Suprapubic skin (tissue), 4 donors: ENCODE measurements at places on chromosomes 16 and 17. TPM values are rescaled to one million over a fixed set of nuclear protein-coding genes. Genes with fewer than 3 reads are reported as not detected.

KRTAP1-5 gene
- total RNA-seq, result 1.6 TPM

HBA2 gene
- total RNA-seq, result 13.0 TPM

NOD2 gene
- total RNA-seq, result 66.2 TPM

CD300E gene
- not detected for total RNA-seq

KRT32 gene
- total RNA-seq, result 18.0 TPM

HES7 gene
- total RNA-seq, result not detected

IGSF6 gene
- 1.2 TPM for total RNA-seq

TBC1D3D gene
- not detected for total RNA-seq

ATP2A1 gene
- total RNA-seq, result 0.34 TPM

UBB gene
- 655 TPM for total RNA-seq

OR3A1 gene
- total RNA-seq, result not detected

TMEM107 gene
- total RNA-seq, result 19.7 TPM

TMEM204 gene
- total RNA-seq, result 7.6 TPM

IGF2BP1 gene
- not detected for total RNA-seq

KLHL10 gene
- total RNA-seq, result 0.30 TPM

HOXB1 gene
- not detected for total RNA-seq

MMP25 gene
- total RNA-seq, result not detected

SLC16A6 gene
- total RNA-seq, result 5.1 TPM

SLC9A5 gene
- total RNA-seq, result 0.53 TPM

BCAR1 gene
- 39.2 TPM for total RNA-seq

HBA1 gene
- 136 TPM for total RNA-seq

ABCA9 gene
- total RNA-seq, result 69.0 TPM

CCL13 gene
- total RNA-seq, result not detected

SSTR5 gene
- not detected for total RNA-seq

GCGR gene
- 0.52 TPM for total RNA-seq

HSF4 gene
- total RNA-seq, result 79.3 TPM

SDR42E1 gene
- 29.0 TPM for total RNA-seq

MYOCD gene
- 2.8 TPM for total RNA-seq

TPSD1 gene
- total RNA-seq, result not detected

C16orf86 gene
- 6.8 TPM for total RNA-seq

CD300H gene
- not detected for total RNA-seq

SLC22A31 gene
- total RNA-seq, result 0.72 TPM

SPN gene
- total RNA-seq, result 2.2 TPM

SLC38A8 gene
- total RNA-seq, result not detected

DPEP2 gene
- not detected for total RNA-seq

SBK1 gene
- total RNA-seq, result 0.49 TPM

GPR179 gene
- total RNA-seq, result not detected

PRAC2 gene
- not detected for total RNA-seq

CPNE7 gene
- total RNA-seq, result 0.51 TPM

SPIRE2 gene
- 5.6 TPM for total RNA-seq

KRTAP4-9 gene
- 10.1 TPM for total RNA-seq

COPRS gene
- total RNA-seq, result 31.6 TPM

ADAP2 gene
- total RNA-seq, result 22.5 TPM

MRTFB gene
- 43.6 TPM for total RNA-seq

ARSG gene
- total RNA-seq, result 7.7 TPM

TBC1D26 gene
- 0.29 TPM for total RNA-seq
